Esophagus squamous epithelium (tissue), 5 donors: ENCODE measurements at places on chromosomes 7 and 10.

DNA sequence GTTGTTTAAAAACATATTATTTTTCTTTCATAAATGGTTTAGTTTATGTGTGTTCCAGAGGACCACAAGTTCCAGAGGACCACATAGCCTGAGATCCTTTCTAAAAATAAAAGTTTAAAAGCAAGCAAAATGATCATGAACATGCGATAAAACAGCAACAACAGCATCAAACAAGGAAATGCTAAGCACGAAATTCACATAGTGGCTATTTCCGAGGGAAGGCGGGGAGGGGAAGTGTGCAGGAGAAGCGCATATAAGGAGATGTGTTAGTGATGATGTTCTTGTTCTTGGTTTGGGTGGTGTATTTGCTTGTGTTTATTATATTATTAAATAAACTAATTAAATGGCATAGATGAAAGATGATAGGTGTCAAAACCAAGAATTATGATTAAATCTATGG is 1.2 kb downstream of the TBATA start:
- H3K4me1 ChIP-seq = no peaks in the 10 kb centered on the region
- no peaks in the 10 kb centered on the region for H3K36me3 ChIP-seq
- no peak for DNase-seq
- H3K27ac ChIP-seq = no peak overlapping the region
- no peak overlapping the region for H3K4me3 ChIP-seq

DNA sequence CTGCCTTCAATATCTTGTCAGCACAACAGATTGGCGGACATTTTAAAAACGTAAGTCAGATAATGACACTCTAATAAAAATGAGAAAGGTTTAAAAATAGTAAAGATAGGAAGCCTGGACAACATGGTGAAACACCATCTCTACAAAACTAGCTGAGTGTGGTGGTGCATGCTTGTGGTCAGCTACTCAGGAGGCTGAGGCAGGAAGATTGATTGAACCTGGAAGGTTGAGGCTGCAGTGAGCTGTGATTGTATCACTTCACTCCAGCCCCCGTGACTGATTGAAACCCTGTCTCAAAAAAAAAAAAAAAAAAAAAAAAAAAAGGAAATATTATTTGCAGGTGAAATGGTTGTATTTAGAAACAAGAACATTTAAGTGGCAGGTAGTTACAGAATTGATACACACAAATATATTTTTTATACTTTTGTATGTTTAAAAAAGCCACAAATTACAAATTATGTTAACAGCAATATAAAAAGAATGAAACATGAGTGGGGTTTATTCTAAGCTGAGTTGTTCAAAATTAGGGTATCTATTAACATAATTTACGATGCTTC is 141.9 kb downstream of the ADK start:
- no peak overlapping the region for H3K4me3 ChIP-seq
- no peaks in the 10 kb centered on the region for H3K36me3 ChIP-seq
- no peaks in the 10 kb centered on the region for H3K27me3 ChIP-seq
- H3K27ac ChIP-seq = no peak overlapping the region

DNA sequence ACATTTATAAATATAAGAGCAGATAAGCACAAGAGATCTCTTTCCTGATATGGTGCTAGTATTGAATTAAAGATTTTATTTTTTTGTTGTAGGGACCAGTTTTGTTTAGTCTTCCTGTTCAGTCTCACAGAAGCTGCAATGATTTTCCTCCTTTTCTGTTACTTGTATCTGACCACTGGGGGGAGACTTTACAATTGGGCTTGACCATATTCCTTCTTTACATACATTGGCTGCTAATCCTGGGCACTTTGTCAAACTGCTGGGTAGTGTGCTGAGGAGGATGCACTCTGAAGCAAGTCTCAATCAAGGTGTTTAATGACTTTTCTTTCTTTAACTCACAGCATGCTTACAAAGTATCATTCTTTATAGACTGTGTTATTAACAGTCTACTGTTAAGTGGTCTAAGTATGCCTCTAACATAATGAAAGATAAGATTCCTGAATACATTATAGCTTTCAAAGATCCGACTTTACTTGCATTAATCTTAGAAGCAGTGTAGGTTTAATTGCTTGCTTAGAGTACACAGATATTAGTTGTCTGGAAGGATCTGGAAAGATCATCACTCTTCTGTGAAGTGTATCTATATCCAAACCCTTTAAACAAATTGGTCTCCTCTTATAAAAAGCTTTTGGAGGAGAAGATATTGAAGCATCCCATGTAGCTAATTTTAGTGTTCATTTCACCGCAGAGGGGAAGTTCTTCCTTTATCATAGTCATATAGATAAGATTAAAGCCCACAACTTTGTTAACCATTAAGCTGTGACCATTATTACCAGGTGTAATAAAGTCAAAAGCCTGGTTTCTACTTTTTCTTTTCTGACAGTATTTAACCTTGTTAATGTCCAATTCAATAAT is 3.1 kb downstream of the PALS2 start:
- peaks cover 4% of the 10 kb centered on the region for H3K4me1 ChIP-seq
- H3K27me3 ChIP-seq = no peaks in the 10 kb centered on the region
- H3K36me3 ChIP-seq = no peaks in the 10 kb centered on the region
- H3K4me3 ChIP-seq = no peak overlapping the region

- peaks cover 10% of the 10 kb centered on the region for H3K4me1 ChIP-seq
- no peak overlapping the region for H3K27ac ChIP-seq
- DNase-seq = no peak
Measured at GRCh38 chr7:76278540-76278939, 23.9 kb upstream of the HSPB1 start.

DNA sequence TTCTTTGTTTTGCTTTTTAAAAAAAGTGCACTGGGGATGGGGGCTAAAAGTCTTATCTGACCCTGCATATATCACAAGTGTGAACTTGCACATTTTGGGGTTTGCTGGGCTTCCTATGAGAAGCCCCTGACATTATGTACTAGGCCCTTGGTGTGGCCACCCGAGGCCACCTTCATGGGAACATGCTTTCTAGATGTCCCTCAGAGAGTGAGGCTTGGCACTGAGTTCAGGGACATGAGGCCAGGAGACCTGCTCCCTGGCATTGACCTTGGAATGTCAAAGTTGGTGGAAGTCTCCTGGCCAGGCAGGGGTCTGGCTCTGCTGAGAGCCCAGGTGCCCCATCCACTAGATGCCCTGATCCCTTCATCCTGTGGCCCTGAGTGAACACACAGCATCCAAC is 536.2 kb downstream of the TCERG1L start:
- no peaks in the 10 kb centered on the region for H3K27me3 ChIP-seq
- no peaks in the 10 kb centered on the region for H3K4me1 ChIP-seq
- no peak overlapping the region for H3K27ac ChIP-seq
- H3K4me3 ChIP-seq = no peak overlapping the region
- no peaks in the 10 kb centered on the region for H3K36me3 ChIP-seq

DNA sequence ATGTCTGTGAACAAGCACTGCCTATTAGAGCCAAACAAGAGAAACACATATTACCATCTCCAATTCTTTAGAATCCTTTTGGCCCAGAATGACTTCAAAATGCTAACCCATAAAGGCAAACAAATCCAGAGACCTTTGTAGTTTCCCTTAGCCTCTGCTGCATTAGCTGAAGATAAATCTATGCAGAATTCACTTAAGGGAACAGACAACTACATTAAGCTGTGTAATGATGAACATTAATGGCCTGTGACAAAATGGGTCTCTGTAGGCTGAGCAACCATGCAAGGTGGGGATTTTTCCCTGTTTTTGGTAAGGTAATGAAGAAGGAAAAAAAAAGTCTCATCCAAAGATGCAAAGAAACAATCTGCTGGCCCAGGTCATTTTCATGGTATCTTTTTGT is 411.6 kb downstream of the EXOC4 start:
- H3K27me3 ChIP-seq = no peaks in the 10 kb centered on the region
- no peaks in the 10 kb centered on the region for H3K4me1 ChIP-seq
- no peak overlapping the region for H3K27ac ChIP-seq
- no peak overlapping the region for H3K4me3 ChIP-seq

DNA sequence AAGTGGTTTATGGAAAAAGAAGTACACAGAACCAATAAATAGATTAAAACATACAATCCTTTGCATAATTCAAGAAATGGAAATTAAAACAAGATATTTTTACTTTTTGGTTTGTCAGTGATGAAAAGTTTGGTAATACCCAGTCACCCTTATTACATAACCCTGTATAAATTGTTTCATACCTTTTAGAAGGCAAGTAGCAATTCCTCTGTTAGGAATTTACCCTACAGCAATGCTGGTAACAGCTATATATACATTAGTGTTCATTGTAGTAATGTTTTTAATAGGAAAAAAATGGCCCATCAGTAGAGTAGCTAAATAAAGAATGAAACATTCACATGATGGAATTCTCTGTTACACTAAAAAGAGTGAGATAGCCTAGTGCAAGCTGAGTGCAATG is 42.7 kb downstream of the PTPN12 start:
- no peaks in the 10 kb centered on the region for H3K27me3 ChIP-seq
- H3K27ac ChIP-seq = no peak overlapping the region
- no peak for DNase-seq
- no peak overlapping the region for H3K4me3 ChIP-seq
- H3K36me3 ChIP-seq = no peaks in the 10 kb centered on the region

GRCh38 chr7:126750207-126750911 is 502.4 kb downstream of the GRM8 start:
- DNase-seq = no peak
- no peaks in the 10 kb centered on the region for H3K36me3 ChIP-seq
- H3K4me3 ChIP-seq = no peak overlapping the region
- no peaks in the 10 kb centered on the region for H3K27me3 ChIP-seq

DNA sequence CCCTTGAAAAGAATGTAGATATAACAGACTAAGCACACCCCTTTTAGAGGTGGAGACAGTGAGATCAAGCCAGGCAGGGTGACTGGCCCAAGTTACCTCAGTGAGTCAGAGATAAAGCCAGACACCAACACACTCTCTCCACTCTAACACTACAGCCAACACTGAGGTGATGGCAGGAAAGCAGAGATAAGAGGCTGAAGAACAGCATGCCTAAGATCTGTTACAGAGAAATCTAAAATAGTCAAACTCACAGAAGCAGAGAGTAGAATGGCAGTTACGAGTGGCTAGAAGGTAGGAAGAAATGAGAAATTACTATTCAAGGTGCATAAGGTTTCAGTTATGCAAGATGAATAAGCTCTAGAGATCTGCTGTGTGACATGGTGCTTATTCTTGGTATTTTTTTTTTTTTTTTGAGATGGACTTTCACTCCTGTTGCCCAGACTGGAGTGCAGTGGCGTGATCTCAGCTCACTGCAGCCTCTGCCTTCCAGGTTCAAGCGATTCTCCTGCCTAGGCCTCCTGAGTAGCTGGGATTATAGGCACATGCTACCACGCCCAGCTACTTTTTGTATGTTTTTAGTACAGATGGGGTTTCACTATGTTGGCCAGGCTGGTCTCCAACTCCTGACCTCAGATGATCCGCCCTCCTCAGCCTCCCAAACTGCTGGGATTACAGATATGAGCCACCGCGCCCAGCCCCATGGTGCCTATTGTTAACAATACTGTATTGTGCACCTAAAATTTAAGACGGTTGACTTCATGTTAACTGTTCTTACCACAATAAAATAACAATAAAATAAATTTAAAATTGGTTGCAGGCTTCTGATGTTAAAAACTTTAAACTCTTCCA is 28.7 kb downstream of the ICA1 start:
- no peaks in the 10 kb centered on the region for H3K27me3 ChIP-seq
- no peaks in the 10 kb centered on the region for H3K36me3 ChIP-seq
- DNase-seq = no peak
- no peak overlapping the region for H3K4me3 ChIP-seq
- H3K4me1 ChIP-seq = no peaks in the 10 kb centered on the region
- no peak overlapping the region for H3K27ac ChIP-seq

- H3K27me3 ChIP-seq = no peaks in the 10 kb centered on the region
- H3K4me1 ChIP-seq = no peaks in the 10 kb centered on the region
- no peak overlapping the region for H3K4me3 ChIP-seq
Measured at GRCh38 chr10:59008452-59008851, 168.0 kb upstream of the PHYHIPL start.

DNA sequence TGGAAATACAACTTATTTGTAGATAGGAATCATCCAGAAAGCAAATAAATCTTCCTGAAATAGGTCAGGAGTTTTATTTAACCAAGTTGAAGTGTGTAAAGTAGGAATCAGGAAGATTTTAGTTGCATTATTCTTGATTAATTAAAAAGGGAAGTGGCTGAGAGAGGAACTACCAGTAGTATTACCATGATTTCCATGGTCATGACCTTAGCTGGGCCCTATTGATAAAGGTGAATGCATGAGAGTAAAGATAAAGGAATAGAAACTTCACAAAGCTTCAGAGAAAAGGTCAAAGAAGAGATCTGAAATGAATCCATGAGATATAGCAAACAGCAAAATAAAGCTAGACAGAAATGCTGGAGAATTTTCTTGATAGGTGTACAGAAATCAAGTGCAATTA is 46.2 kb upstream of the DLX6 start:
- no peaks in the 10 kb centered on the region for H3K27me3 ChIP-seq
- H3K4me1 ChIP-seq = no peaks in the 10 kb centered on the region
- H3K27ac ChIP-seq = no peak overlapping the region
- H3K36me3 ChIP-seq = no peaks in the 10 kb centered on the region
- H3K4me3 ChIP-seq = no peak overlapping the region

GRCh38 chr7:105951597-105951996 is 11.5 kb upstream of the CDHR3 start:
- H3K4me1 ChIP-seq = no peaks in the 10 kb centered on the region
- no peak for DNase-seq
- H3K27ac ChIP-seq = no peak overlapping the region
- no peaks in the 10 kb centered on the region for H3K27me3 ChIP-seq
- no peak overlapping the region for H3K4me3 ChIP-seq

DNA sequence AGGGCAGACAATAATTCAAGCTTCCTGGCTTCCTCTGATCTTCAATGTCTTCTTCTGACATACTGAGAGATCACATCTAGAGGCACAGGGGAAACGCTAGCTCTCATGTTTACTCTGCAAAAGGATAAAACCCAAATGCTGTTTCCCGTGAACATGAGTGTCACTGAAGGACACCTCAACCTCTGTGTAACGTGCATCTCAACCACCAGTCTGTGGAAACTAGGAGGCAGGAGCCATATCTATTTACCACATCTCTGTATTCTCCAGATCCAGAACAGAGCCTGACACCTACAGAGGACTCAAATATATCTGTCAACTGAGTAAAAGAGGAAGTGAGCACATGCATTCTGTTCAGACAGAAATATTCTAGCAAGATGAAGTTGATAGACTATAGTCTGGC is 140.3 kb upstream of the TARP start:
- DNase-seq = no peak
- H3K36me3 ChIP-seq = no peaks in the 10 kb centered on the region
- no peaks in the 10 kb centered on the region for H3K27me3 ChIP-seq

- H3K36me3 ChIP-seq = no peaks in the 10 kb centered on the region
- H3K27ac ChIP-seq = no peak overlapping the region
- no peak overlapping the region for H3K4me3 ChIP-seq
- H3K27me3 ChIP-seq = no peaks in the 10 kb centered on the region
- H3K4me1 ChIP-seq = no peaks in the 10 kb centered on the region
Measured at GRCh38 chr7:42876182-42877068, 35.4 kb downstream of the C7orf25 start.

DNA sequence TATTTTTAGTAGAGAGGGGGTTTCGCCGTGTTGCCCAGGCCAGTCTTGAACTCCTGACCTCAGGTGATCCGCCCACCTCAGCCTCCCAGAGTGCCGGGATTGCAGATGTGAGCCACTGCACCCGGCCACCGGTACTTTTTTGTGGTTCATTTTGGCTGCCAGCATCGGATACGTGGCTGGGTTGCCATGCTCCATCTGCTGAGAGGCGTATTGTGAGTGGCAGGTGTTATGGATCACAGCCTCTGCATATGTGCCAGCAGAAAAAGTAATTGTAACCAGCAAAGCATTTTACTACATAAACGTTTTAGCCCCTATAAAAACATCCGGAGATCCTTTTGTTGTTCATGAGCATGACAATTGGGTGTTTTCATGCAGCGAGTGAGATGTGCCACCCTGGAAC is 7.1 kb downstream of the FOXK1 start:
- H3K27ac ChIP-seq = no peak overlapping the region
- no peak for DNase-seq
- H3K4me1 ChIP-seq = peaks cover 15% of the 10 kb centered on the region
